ENCODE measurements at places on chromosomes 3 and 15.
A peak's percentile ranks its signal among the peaks of the same experiment; 100 is the strongest.

DNA sequence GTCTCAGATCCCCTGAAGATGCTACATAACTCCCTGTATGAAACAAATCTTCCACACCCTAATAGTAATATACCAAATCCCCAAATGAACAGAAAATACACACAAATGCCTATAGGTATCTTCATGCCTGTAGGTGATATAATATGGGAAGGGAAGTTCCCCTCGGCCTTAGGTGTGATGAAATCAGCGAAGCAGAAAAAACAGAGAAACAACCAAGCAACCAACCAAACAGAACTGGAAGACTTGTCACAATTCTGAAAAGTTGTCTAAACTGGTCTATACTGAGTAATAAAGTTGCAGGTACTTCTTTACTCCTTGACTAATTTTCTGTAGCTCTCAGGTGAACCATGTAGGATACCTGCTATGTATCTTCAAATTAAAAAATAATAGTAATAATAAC is 82.2 kb upstream of the SATB1 start:
- DNase-seq: no peak

DNA sequence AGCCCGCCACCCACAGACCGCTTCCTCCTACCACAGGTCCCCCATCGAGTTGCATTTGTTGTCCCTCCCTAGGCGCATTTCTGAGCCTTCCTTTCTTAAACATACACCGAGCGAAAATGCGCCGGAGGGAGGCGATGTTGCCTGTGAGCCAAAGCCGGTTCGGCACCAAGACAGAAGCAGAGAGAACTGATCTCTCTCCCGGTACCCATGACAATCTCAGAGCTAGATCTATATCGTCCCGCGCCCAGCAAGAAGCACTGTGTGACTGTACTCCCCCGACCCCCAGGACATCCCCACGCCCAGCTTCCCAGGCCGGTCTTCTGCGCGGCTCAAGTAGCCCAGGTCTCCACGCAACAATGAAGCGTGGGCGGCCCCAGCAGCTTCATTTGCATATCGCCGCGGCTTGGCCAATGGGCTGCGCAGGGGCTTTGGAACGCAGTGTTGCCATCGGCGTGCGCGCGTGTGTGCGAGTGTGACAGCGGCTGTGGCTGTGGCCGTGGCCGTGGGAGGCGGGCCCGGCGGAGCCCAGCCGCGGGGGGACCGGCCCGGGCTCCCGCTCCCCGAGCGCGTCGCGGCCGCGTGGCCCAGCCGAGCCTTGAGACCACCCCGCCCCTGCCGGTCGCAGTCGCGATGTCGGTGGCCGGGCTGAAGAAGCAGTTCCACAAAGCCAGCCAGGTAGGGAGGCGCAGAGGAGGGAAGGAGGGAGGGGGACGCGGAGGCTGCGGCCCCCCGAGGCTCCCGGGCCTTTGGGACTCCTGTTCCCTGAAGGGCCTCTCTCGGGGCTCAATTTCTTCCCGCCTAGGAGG is at the start of gene SH3GL3:
SH3GL3 (plus strand) TSS at position 438 of the 806 bp plus-strand sequence; CDS start at position 631, 193 bp downstream.
- DNase-seq: peak; percentile 87

GRCh38 chr15:73941871-73942635 is 15.8 kb downstream of the LOXL1 start:
- no peak for DNase-seq

- DNase-seq: no peak
These were observed 296.5 kb upstream of the RASGRP1 start for GRCh38 chr15:38861108-38861507.

DNA sequence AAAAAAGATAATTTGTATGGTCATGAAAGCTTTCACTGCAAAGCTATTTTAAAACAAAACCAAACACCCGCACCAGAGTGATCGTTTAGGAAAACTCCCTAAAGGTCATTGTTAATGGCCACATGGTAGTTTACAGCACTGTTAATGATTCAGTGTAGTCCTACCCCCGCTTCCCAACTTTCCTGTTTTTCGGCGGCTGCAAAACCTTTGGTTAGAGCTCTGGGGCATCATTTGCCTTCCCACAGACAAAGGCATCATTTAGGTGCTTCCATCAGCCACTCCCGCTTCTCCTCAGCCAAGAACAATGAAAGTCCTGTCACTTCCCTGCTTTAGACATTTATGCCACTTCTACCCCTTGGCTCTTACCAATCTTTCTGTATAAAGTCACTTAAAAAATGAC is 10.6 kb downstream of the MELTF start:
- no peak for DNase-seq

- peak; percentile 77 for DNase-seq
These were observed 281.9 kb upstream of the ONECUT1 start for GRCh38 chr15:53072077-53072476.

GRCh38 chr3:184727357-184728009 is 15.6 kb upstream of the MAGEF1 start:
- peak; percentile 86 for DNase-seq

DNA sequence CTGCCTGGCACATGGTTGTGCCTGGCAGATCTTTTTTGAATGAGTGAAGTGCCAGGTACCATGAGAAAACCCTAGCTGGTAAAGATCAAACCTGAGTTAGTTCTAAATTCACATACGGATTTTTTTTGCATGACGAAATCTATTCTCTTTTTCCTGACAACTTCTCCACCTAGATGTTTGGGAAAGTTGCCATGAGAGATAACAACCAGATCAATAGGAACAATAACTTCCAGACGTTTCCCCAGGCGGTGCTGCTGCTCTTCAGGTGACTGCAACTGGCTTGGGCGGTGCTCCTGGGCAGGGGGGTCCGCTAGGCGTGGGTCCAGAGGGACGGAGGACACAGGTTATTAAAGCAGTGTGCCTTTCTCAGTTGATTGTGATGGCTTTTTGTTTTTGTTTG is 71.8 kb downstream of the CHDH start:
- no peak for DNase-seq

GRCh38 chr15:64703632-64703959 is 71.8 kb downstream of the RBPMS2 start:
- DNase-seq: no peak

DNA sequence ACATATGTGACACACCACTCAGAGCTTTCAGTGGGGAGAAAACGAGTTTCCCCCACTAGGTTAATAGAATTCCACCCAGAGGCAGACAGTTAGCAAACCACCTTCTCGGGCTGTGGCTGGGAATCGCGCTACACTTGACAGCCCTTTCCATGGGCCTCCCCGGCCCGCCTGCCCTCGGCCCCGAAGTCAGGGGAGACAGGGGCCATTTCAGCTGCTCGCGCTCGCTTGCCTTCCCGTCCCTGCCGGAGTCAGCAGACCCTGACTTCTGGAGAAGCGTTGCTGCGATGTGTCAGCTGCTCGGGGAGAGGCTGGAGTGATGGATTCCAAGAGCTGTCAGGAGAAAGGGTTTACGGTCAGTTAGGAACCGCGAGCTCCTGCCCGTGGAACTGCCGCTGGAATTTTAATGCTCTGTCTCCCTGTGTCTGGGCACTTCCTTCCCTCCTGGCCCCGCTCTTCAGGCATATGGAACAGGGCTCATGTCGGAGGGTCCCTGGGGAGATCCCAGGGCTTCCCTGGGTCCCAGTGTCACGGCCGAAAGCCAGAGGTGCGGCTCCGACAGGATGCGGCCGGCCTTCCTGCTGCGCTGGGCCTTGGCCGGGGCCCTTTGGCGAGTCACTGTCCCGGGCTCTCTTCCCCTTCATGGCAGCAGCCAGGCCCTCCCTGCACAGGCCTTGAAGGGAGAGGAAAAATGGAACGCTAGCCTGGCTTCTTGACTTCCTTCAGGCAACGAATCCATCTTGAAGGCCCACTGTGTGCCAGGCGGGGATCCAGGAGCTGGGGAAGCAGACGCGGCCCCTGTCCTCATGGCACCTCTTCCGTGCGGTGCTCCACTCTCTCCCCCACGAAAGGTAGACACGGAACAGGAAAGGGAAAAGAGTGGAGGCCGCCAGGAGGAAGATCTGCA is 38.4 kb upstream of the VPS8 start:
- peak; percentile 62 for DNase-seq

- no peak for DNase-seq
These were observed 196.8 kb upstream of the MBNL1 start for GRCh38 chr3:152071924-152072323.

- no peak for DNase-seq
These were observed 8.7 kb downstream of the ATXN7 start for GRCh38 chr3:63872135-63872924.

GRCh38 chr3:16332904-16333426 is 68.0 kb downstream of the OXNAD1 start:
- no peak for DNase-seq

GRCh38 chr3:178870085-178870484 is 201.5 kb downstream of the ZMAT3 start:
- no peak for DNase-seq

GRCh38 chr3:87398168-87398801 is 121.9 kb upstream of the POU1F1 start:
- no peak for DNase-seq

GRCh38 chr3:57617739-57618138 is 20.6 kb upstream of the ARF4 start:
- no peak for DNase-seq

DNA sequence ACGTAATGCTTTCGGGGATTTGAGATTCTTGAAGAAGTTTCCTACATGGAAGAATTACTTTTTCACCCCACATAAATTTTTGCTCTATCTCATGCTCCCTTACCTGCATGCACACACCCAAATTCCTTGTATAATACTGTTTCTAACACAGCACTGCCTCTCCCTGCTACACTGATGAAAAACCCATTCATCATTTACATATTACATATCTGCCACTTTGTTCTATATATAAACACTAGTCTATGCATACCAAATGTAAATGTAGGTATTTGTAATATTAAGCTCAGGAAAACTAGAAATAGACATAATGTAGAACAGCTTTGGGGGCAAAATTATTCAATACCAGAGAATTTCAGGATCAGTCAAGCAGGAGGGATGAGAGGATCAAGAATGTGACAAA is 182.6 kb upstream of the SEMA6D start:
- no peak for DNase-seq

DNA sequence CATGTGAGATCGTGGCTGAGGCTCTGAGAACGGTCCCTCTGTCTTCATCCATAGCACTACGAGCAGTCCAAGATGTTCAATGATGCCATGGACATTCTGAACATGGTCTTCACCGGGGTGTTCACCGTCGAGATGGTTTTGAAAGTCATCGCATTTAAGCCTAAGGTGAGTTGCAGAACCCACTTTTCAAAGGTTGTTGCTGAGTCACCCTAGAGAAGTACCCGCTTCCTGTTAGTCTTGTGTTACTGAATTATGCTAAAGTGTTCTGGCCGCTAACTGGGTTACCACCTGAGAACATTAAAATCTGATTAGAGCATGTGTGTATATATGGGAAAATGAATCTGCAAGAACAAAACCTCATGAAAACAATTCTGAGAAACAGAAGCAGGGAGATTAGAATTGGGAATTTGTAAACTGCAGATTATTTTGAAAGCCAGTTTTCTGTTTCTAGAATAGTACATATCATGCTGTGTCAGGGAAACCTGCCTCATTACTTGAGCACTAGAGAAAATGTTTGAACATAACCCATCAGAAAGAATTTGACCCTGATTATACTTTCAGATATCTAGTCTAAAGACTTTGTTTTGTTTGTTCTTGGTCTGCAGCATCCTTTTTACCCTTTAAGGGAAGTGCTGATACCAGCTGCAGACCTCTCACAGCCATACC is 92.6 kb downstream of the CHDH start:
- DNase-seq: no peak

DNA sequence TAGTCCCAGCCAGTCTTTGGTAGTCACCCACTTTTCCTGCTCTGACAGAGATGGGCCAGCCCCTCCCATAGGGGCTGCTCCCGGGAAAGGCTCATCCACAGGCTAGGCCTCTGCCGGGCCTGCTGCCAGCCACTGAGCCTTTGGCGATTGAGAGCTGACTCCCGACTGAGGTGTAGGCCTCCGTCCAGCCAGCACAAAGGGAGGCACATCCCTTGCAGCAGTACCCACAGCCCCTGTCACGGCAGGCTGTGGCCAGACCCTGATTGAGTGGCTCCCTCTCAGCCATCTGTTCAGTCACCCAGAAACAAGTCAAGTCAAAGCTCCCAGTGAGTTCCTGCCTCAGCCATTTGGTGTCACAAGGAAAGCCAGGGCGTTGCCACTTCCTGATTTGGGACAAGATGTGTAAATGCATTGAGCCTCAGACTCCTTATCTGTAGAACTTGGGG is 6.2 kb upstream of the PAK6 start:
- DNase-seq: no peak

- DNase-seq: peak; percentile 52
These were observed 44.7 kb downstream of the CD200 start for GRCh38 chr3:112377568-112378071.

GRCh38 chr3:127073941-127074820 is 91.3 kb downstream of the PLXNA1 start:
- peak; percentile 36 for DNase-seq

DNA sequence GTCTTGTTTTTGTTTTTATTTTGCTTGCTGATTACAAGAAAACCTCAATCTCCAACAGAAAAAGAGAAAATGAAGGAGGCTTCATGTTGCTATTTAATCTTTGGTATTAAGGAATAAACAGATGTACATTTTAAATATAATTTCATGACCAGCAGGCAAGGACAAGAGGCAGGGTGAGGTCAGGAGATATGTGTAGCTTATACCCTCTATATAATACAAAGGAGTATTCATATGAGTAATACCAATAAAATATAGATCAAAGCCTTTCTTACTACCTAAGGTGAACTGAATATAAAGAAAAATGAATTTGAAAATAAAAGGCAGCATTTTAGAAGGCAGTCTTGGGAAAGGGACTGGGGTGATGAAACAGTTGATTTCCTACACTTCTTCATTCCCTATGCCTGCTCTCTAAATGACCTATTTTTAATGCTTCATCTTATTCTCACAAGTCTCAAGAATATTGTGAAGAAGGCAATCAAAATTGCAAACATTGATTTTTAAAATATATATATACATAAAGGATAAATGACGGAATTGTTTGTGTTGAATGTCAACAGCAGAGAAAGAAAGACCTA is 8.6 kb upstream of the CBLB start:
- no peak for DNase-seq

GRCh38 chr15:39752991-39753390 is 29.6 kb downstream of the FSIP1 start:
- DNase-seq: no peak

DNA sequence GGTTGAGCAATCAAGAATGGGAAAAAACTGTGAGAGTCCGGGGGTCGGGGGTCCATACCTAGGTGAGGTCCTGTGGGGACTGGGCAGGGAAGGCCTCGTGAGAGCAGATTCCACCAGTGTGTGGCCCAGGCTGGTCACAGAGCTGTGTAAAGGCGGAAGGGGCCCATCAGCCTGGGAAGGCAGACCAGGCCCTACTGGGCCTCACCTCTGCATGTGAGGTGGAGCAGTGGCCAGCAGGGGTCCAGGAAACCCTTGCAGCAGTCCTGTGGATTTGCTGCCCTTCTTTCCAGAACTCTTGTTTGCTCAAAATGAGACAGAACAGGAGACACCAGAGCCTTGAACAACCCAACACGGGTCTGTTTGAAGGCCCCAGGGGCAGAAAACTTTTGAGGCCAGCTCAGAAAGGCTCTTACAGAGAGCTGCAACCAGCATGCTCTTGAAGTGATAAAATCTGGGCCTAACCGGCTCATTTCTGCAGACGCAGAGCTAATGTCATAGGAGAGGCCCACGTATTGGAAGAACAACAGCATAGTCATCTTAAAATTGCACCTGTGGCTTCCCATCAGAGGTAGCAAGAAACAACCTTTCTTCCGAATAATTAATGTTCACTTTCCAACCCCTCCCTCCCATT is 30.3 kb upstream of the HHATL start:
- DNase-seq: no peak
